ENCODE measurements at places on chromosomes 16 and 17. TPM values are rescaled to one million over a fixed set of nuclear protein-coding genes. Genes with fewer than 3 reads are reported as not detected.

BORCS6 gene
- 7.7 TPM for total RNA-seq

SLC5A10 gene
- not detected for total RNA-seq

KRT24 gene
- not detected for total RNA-seq

CDRT15 gene
- total RNA-seq, result not detected

TK1 gene
- total RNA-seq, result 6.6 TPM

SSTR5 gene
- not detected for total RNA-seq

IGF2BP1 gene
- total RNA-seq, result not detected

KCNG4 gene
- total RNA-seq, result not detected

LRRC46 gene
- 11.6 TPM for total RNA-seq

ATP2C2 gene
- total RNA-seq, result 56.2 TPM

All from lower lobe of right lung (tissue), 2 donors.